Endothelial cell of umbilical vein (primary cell): ENCODE measurements at places on chromosomes 6 and 20.

- no peak overlapping the region for H3K27ac ChIP-seq
- no peak for DNase-seq
- H3K27me3 ChIP-seq: no peaks in the 10 kb centered on the region
These were observed 243.5 kb downstream of the GMPR start for GRCh38 chr6:16481697-16482399.

- no peaks in the 10 kb centered on the region for H3K27me3 ChIP-seq
- H3K27ac ChIP-seq: no peak overlapping the region
- DNase-seq: no peak
- H3K36me3 ChIP-seq: peaks cover 12% of the 10 kb centered on the region
- H3K4me1 ChIP-seq: peaks cover 14% of the 10 kb centered on the region
- no peak overlapping the region for H3K4me3 ChIP-seq
These were observed 28.6 kb downstream of the PRPH2 start for GRCh38 chr6:42693725-42694323.

DNA sequence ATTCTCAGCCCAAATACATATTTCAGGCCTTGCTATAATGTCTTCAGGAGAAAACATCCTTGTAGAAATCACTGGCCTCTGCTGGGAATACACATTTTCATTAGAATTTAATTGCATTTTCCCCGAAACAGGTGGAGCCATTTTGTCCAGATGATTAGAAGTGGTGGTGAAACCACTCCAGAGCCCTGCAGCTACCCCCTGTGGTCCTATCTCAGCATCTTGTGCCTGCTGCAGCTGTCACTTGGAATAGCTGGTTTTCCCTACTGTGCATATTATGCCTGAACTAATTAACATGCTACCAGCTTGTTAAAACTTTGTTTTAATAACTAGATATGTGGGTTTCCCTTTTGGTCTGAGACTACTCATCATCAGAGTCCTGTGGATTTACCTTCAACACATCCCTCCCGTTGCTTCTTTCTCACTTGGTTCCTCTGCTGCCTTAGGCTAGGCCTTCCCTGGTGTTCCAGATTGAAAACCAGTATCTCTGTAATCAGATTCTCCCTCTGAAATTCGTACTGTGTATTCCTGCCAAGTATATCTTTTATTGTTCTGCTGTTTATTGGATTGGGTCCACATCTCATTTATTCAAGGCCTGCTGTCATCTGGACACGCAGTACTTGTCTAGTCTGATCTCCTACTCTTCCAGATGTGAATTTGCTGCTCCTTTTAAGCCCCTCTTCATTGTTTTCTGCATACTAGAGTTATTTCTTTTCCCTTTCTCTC, 15.2 kb downstream of the DNAH8 start:
- no peaks in the 10 kb centered on the region for H3K27me3 ChIP-seq
- H3K4me1 ChIP-seq: peaks cover 9% of the 10 kb centered on the region
- no peak overlapping the region for H3K27ac ChIP-seq
- no peak for DNase-seq
- no peaks in the 10 kb centered on the region for H3K36me3 ChIP-seq

GRCh38 chr20:50303573-50304500, 113.2 kb downstream of the CEBPB start:
- no peak overlapping the region for H3K27ac ChIP-seq
- DNase-seq: peak; percentile 42
- no peak overlapping the region for H3K4me3 ChIP-seq
- no peaks in the 10 kb centered on the region for H3K27me3 ChIP-seq
- no peaks in the 10 kb centered on the region for H3K36me3 ChIP-seq

DNA sequence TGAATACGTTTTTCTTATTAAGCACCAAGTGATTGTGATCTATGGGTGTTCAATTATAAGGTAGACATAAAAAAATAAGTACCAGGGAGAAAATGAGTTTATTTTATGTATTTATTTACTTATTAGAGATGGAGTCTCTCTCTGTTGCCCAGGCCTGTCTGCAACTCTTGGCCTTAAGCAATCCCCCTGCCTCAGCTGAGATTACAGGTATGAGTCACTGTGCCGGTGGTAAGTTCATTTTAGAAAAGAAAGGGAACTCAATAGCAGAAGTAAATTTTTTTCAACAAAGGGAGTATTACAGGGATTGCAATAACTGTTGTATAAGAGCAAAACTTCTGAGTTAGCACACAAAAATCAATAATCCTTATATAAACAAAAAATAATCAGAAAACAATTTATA, 98.7 kb upstream of the FUT9 start:
- no peaks in the 10 kb centered on the region for H3K4me1 ChIP-seq
- H3K27ac ChIP-seq: no peak overlapping the region
- no peak for DNase-seq
- no peaks in the 10 kb centered on the region for H3K36me3 ChIP-seq

- no peak overlapping the region for H3K27ac ChIP-seq
- DNase-seq: no peak
- no peaks in the 10 kb centered on the region for H3K36me3 ChIP-seq
- no peaks in the 10 kb centered on the region for H3K4me1 ChIP-seq
- H3K27me3 ChIP-seq: peaks cover 7% of the 10 kb centered on the region
These were observed 23.9 kb upstream of the C6orf141 start for GRCh38 chr6:49526598-49526997.
